ENCODE measurements at places on chromosomes 1 and 21. TPM values are rescaled to one million over a fixed set of nuclear protein-coding genes. Genes with fewer than 3 reads are reported as not detected.

Gene AHCYL1
- total RNA-seq = 66.0 TPM

Gene ADAMTS5
- 19.0 TPM for total RNA-seq

Gene CFAP107
- not detected for total RNA-seq

Gene NEGR1
- 23.3 TPM for total RNA-seq

Gene KCNJ6
- total RNA-seq = 0.93 TPM

Gene COA7
- total RNA-seq = 11.2 TPM

Gene FAM43B
- 2.0 TPM for total RNA-seq

Gene GCSAML
- 0.82 TPM for total RNA-seq

Gene UBXN11
- total RNA-seq = 25.1 TPM

Gene NR1I3
- not detected for total RNA-seq

Gene C1orf116
- 2.9 TPM for total RNA-seq

Gene MFAP2
- total RNA-seq = 52.1 TPM

Gene CLIC4
- 192 TPM for total RNA-seq

Gene AMY1A
- not detected for total RNA-seq

Gene FCRL5
- total RNA-seq = not detected

Data from camera-type eye (tissue), 1 donor.